Left lobe of liver (tissue), 2 donors: ENCODE measurements at places on chromosomes 2 and 18. TPM values are rescaled to one million over a fixed set of nuclear protein-coding genes. Genes with fewer than 3 reads are reported as not detected.

DNA sequence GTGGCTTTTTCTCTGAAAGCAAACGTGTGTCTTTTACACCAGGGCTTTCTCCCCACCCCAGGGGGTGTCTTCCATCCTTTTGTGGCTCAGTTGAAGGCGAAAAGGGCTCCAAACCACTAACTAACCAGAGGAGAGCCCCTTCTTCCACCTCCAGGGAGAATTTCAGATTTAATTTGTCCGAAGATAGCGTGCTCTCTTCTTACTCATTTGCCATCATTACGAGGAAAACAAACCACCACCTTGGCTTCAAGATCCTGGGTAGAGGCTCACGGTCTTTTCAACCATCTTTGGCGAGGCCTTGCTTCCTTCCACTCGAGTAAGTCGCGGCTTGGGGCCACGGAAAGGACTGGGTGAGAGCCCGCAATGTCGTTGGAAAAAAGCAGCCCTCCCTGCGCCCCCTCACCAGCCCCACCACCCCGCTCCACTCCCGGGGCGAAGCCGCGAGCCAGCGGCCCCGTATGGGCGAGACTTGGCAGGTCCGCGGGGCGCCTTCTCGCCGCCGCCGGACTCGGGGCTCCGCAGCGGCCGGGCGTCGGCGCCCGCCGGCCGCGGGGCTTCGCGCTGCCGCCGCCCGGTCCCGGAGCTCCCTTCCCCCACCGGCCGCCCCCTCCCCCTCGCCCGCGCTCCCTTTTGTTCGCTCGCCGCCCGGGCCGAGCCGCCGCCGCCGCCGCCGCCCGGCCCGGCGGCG, 1.7 kb upstream of the ZNF532 start:
- peak; percentile 49 for DNase-seq

DNA sequence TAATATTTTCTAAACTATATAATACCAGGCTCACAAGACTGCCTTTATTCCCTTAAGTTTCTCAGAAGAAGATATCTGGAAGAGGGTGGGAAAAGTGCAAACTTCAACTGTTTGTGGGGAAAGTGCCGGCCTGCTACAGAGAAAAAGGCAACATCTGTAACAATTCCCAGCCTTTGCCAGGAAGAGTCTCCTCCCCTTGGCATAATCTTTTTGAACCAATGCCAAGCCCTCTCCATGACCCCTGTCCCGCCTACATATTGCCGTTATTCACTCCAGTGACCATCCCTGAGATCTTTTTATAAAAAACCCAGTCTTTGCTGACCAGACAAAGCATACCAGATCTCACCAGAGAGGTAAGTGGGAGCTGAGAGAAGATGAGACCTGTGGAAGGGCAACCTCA, at the start of gene REG3G:
TSS of gene REG3G (plus strand) at position 282 of the 400 bp plus-strand sequence. CDS start 392 bp downstream, outside the sequence.
- no peak for DNase-seq

DNA sequence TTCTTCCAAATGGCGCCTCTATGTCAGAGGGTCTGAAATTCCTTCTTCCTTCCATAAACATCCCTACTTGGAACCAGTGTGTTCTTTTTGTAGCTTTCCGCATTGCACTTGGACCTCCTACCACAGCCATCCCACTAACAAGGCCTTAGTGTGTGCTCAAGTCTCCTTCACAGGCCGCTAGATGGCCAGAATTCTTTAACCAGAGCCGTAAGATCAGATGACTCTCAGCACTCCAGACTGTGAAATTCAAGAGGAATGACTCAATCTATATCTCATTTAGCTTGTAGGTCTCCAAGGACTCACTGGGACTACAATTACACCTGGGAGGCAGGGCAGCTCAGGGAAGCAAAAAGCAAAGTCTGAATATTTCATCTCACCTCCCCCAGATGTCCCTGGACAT, 298.9 kb downstream of the EIPR1 start:
- DNase-seq: no peak

DNA sequence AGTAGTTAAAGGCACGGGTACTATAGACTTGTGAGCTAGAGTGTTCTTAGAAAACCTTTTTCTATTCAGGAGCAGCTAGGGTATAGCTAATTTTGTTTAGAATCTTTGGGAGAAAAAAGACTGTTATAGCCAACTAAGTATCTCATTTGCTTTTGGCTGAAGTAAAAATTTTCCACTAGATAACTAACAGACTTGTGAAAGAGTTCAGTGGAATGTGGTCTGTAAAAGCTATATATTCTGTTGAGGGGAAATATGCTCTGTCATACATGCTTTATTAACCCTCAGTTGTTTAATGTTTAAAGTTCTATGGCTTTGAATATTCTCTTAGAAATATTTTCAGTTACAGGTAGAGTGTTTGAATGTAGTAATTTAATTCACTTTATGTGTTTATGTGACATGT, 49.7 kb downstream of the RIF1 start:
- DNase-seq: no peak

DNA sequence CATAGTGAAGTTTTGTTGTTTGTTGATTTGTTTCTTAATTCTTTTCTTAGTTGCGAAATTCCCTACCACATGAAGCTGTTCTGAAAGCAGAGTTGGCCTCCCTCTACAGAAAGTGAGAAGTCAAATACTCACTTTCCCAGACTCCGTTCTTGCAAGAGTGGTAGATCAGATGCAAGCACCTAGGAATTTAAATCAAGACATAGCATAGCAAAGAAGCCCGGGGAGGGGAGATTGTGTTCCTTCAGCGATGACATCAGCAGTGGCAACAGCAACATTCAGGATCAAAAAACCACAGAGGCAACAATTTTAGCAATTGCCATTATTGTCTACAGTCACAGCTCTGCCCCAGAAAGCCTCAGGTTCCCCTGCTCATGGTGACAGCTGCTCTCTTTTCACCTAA, 580.0 kb downstream of the RNF144A start:
- DNase-seq: no peak

- DNase-seq: no peak
These were observed 22.4 kb downstream of the LHCGR start for GRCh38 chr2:48733067-48733503.

GRCh38 chr18:42706618-42707017, 408.9 kb downstream of the RIT2 start:
- no peak for DNase-seq

Gene PRKAG3
- not detected for total RNA-seq

Gene TNFAIP6
- total RNA-seq: not detected

Gene RAMP1
- 10.0 TPM for total RNA-seq
